NCI-H1105 (cell line): ENCODE measurements at places on chromosomes 12 and 14.

DNA sequence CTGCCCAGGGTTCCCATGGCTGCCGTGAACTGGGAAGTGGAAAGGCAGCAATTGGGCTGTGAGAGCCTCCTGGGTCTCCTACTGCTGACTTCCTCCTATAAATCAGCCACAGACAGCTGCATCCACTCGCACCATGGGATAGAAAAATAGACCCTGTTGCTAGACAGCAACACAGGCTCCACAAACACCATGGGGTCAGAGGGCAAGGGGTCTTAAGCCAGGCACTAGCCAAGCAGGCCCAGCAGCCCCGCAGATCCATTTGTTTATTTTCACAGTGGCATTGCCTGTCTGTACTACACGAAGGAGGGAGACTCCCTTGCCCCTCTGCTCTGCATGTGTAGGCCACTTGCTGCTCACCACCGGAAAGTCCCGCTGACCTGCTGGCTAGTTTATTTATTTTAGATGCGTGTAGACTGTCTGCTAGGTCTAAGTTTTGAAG, 139.8 kb downstream of the DACT1 start:
- no peak for DNase-seq

GRCh38 chr14:37859177-37859576, 263.7 kb downstream of the TTC6 start:
- DNase-seq = no peak

DNA sequence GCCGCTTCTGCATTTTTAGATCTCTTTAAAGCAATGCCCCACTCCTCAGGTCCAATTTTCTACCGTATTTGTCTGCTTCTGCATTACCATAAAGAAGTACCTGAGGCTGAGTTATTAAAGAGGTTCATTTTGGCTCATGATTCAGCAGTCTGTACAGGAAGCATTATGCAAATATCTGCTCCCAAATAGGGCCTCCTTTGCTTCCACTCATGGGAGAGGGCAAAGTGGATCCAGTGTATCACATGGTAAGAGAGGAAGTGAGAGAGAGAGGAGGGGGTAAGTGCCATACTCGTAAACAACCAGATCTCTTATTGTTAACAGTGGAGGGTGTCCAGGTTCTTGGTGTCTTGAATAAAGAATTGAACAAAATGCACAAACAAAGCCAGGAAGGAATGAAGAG, 316.1 kb upstream of the SEL1L start:
- DNase-seq = no peak

GRCh38 chr12:110537605-110538409, 35.7 kb downstream of the RAD9B start:
- DNase-seq = peak; percentile 54

GRCh38 chr12:114608509-114608908, 75.5 kb downstream of the TBX3 start:
- no peak for DNase-seq

- DNase-seq = no peak
Measured at GRCh38 chr14:52352569-52352968, 38.5 kb downstream of the PTGER2 start.

DNA sequence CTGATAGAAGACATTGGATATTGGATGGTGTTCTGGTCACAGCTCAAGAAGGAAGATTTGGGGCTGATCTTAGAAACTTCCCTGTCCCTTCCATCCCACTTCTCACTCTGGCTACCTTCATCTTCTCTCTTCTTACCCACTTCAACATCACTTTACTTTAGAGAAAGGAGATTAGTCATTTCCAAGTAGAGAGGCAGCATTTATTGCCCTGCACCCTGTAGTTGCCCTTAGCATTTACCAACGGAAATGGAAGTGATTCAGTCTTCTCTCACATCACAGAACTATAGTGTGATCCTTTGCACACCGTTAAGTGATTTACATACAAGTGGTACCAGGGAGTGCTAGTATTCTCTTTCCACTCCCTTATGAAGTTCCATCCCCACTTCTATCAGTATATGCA, 52.4 kb downstream of the PHLDA1 start:
- DNase-seq = no peak

GRCh38 chr14:63727231-63727735, 582 bp downstream of the SGPP1 start:
- DNase-seq = no peak

DNA sequence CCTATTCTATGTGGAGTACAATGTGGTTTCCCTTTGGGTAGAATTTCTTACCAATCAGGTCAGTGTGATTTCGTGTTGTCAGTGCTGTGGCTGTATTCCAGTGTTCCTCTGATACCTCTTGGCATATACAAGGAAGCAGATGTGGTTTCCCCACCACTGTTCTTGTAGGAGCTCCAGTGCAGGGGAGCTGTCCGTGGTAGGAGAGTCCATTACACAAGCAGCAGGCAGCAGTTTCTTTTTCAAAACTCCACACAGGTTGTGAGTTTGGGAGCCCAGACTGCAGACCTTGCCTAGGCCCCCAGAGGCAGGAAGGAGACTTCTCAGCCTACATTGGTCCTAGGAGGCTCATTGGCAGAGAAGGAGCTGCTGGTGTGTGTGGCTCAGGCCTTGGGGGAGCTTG, 452.8 kb downstream of the AACS start:
- DNase-seq = no peak

DNA sequence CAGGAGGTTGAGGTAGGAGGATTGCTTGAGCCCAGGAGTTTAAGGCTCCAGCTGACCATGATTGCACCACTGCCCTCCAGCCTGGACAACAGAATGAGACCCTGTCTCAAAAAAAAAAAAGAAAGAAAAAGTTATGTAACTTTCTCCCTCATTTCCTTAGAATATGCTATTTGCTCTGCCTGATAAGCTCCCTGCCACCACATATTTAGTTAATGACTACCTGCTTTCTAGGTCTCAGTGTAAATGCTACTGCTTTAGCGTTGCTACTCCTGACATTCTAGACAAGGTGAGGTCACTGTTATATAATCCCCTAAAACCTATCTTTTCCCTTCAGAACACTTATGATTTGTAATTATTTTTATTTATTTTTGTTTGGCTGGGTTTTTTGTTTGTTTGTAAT, 86.3 kb upstream of the AMN1 start:
- no peak for DNase-seq

- no peak for DNase-seq
Measured at GRCh38 chr12:11089246-11089645, 2.9 kb downstream of the TAS2R43 start.

GRCh38 chr12:114478865-114479264, 72.9 kb upstream of the TBX5 start:
- no peak for DNase-seq

GRCh38 chr12:114868995-114869834, 185.2 kb upstream of the TBX3 start:
- DNase-seq = peak; percentile 82

GRCh38 chr14:89330236-89331002, 86.6 kb downstream of the FOXN3 start:
- no peak for DNase-seq

DNA sequence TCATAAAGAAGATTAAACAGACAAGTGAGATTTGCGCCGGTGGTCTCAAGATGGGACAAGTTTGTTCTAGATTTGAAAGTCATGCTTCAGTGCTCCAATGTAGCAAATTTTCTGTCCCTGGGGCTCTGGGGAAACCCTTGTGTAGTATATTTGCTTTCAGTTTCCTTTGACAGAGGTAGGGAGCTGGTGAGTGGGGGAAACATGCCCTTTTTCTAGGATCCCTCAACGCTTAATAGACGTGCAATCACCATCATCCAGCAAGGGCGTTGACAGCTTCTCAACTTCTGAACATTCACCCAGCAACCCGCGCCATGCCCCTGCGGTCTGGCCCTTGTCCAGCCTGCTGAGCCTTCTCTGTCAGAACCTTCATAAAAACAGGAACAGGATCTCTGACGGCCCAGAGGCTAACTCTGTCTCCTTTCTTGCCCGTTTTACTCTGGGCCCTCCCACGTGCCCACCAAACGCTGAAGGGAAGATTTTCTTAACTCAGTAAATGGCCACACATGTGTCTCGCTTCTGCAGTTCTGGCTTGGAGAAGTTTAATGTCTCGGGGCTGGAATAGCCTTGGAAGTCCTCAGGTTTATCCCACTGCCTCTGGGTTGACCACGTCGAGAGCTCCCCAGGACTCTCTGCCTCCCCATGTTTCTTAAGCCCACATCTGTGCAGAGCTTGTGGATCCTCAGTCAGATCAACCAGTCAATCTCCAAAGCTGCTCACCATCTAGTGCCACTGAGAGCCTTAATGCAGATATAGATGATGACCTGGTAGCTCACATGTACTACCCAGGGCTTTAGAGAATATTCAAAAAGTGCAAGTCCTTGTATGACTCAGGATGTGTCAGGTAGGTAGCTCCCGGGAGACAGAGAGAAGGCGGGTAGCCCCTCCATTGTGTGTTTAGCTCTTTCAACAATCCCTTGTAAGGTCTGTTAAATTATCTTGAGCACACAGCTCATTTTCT, 58.1 kb upstream of the CCND2 start:
- DNase-seq = no peak

GRCh38 chr14:102485693-102486512, 23.7 kb downstream of the ANKRD9 start:
- DNase-seq = no peak

DNA sequence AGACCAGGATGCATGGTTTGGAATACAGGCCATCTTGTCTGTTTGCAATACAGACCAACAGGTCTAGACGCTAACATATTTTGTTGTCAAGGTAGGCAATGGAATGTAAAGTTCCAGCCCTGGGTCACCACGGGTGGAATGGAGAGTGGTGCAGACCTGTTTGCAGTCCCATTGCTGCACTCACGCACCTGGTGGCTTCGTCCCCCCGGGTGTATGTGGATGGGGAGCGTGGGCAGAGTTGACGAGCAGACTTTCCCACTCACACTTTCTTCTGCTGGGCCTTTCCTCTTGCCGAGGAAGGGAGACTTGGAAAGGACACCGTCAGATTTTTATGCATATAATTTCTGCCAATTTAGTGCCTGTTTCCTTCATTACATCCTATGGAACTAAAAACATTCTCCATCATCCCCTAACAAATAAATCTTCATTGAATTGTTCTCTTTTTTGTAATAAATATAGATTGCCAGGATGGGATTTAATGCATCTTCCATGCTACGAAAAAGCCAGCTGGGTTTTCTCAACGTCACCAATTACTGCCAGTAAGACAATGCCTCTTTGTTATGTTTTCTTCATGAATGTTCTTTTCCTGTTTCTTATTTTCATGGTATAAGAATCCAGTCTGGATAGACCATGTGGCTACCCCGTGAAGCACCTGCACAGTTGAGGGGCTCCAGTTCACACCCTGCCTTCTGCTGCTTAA, 15.2 kb downstream of the DCAF4 start:
- DNase-seq = no peak

DNA sequence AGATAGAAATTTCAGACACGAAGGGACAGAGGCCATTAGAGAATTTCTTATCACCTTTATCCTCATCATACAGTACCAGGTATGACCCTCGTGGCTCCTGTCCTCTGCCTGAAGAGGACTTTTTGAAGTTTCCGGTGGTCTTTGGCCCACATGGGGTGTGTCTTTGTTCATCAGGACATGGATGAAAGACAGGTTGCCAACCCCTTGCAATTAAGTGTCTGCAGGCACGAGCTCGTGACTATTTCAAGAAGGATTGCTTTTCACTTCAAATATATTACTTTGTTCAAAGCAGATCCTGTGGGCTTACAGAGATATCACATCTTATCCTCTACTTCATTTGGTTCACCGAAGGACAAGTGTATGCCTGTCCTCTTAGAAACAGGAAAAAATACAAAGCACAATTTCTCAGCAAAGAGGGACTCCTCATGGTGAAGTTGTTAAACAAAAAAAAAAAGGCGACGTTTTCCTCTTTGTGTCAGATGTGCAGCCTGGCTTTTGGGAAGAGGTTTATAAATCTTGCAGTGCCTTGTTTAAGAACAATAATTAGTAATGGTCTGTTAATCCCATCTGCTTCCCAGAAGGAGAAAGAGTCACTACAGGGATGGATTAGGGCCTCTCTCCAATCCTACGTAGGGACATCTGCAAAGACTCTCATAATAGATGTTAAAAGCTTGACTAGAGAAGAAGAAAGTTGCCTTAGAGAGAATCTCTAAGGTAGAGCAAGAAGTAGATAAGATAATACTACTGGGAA, 13.5 kb upstream of the FAM234B start:
- DNase-seq = no peak

GRCh38 chr12:17134315-17134714, 528.4 kb upstream of the LMO3 start:
- DNase-seq = no peak

GRCh38 chr12:30934811-30935210, 8.3 kb downstream of the TSPAN11 start:
- no peak for DNase-seq

DNA sequence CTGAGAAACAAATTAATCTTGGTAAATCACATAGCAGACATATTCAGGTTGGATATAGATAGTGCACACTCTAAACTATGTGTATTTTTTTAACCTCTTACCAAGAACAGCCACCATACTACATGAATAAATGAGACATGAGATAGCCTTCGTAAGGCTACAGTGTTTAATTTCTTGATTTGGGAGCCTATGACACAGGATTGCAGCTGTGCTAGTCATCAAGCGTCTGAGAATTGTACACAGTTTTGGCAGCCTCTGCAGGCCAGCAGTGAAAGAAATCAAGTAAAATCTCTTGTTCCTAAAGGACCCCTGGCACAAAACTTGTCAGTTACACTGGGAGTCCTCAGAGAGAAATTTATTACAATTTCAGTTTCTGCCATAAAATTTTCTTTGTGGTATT, 236.1 kb downstream of the C12orf50 start:
- DNase-seq = no peak

GRCh38 chr12:106893451-106893850, 62.3 kb upstream of the TMEM263 start:
- DNase-seq = no peak

DNA sequence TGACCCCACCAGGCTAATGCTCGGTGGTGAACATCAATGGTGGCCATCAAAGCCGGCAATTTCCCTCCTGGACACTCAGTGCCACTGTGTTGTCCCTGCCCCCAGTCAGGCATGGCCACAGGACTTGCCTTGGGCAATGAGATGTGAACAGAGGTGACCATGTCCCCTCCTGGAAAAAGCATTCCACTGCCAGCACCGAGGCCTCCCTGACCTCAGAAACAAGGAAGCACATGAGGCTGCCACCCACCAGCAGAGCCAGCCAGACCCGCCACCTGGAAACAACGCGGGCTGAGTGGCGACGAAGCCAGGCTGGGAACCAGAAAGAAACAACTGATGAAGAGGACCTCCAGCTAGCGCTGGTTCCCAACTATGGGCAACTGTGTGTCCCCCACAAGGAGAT, 31.8 kb downstream of the ITPK1 start:
- no peak for DNase-seq

DNA sequence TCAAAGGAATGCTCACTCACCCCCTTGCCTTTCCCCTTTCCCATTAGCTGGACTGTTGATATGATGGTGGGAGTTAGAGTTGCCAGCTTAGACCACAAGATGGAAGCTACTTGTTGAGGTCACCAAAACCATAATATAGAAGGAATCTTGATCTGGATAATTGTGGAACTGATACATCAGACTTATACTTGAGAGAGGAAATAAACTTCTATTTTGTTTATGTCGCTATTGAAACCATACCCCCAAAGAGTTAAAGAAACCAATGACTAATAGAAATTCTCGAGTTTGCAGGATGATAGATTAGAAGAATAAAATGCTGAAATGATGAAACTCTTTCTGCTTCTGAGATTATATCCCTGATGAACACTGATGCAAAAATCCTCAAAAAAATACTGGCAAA, 37.9 kb downstream of the TDG start:
- no peak for DNase-seq
